ENCODE measurements at places on chromosomes 7 and 10.

DNA sequence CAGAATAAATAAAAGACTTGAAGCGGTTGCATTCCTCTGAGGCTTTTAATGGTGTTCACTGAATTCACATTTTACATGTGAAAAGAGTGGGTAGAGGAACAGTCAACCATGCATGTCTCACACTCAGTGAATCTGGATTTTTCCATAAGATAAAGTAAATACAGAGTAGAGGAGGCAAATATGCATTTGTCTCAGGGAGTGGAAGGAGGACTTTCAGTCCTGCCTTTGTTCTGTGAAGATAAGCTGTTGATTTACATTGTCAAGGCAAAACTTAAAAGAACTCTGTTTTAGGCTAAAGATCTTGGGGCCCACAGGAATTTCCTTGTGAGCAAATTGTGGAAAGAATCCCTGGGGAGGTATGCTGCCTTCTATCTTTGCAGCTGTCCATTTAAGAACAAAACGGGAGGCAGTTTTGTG lies 825.3 kb upstream of the MBL2 start:
- DNase-seq = no peak

DNA sequence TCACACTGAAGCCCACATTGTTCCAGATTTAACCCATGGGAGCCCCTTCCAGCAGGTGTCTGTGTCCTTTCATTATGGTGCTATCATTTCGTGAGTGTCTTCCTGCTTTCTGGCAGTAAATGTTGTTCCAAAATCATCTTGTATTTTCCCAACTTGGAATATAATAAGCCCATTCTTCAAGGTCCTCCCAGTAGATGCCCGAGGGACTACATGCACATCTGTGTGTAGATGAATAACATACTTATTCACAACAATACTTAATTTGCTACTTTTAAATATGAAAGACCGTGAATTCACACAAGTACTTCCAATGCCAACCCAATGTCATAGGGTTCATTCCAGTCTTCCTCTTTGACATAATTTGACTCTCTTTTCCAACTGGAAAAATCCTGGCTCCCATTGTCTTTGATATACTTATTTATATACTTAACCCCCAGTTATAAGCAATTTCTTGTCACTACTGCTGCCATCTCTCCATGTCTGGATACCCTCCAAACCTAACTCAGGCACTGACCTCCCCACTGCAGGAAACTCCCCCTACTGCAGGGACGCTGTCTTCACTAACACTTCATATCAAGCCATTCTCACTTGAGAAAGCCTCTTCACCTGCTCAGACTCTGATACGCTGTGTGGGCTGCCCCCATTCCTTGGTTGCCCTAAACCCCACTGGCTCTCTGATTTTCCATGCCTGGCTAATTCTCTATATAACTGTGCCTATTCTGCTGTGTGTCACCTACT lies 1119.2 kb downstream of the CNTNAP2 start:
- DNase-seq = no peak

DNA sequence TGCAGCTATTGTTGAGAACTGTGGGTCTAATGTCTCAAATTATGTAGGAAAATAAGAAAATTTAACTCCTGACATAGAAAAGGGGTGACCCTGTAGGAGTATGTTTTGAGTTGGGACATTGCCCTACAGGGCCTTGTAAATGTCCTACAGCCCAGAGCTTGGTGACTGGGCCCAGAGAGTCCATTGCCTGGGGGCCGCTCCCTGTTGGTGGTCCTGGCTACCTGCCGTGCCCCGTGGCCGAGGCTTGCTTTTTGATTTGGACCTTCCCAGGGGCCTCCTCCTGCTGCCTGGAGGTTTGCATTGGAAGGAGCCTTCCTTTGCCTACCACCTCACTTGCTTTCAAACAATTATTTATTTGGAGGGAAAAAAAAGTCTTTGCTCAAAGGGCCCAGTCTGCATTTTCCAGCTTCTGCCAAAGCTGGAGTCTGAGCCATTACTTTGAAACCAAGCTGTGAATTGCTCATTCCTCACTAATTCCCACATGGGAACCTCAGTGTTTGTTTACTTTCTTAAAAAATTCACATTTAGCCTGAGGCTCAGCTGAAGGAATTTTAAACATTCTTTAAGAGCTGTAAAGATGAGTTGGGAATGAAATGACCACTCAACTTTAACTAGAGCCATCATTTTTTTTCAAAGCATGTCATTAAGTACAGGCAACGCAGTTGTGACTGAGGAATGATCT lies 355.0 kb downstream of the GLRX3 start:
- no peak for DNase-seq

DNA sequence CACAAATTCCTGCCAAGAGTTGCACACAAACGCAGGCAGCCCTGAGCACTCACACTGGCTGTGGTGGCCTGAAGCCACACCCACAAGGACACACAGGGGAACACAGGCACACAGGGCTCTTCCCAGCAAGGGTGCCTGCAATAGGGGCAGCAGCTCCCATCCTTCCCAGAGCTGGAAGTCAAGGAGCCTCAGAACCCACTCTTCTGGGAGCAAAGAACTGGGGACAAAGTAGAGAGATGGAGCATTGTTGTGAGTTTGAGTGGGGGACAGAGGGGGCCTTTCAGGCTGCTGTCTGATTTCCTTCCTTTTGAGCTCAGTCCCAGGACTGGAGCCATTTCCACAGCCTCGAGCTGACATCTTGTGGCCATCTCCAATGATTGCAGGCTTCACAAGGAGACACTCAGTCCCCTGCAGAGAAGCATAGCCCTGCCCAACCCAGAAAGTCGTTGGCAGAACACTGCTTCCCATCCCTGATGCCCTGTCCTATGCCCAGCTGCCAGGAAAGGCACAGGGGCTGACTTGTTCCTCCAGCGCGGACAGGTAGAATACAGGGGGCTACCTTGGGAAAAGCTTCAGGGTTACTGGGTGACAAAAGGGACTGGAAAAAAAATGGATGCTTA lies 34.4 kb upstream of the SLF2 start:
- DNase-seq = peak; percentile 53

GRCh38 chr10:101495324-101495925 lies 92.6 kb downstream of the POLL start:
- no peak for DNase-seq

DNA sequence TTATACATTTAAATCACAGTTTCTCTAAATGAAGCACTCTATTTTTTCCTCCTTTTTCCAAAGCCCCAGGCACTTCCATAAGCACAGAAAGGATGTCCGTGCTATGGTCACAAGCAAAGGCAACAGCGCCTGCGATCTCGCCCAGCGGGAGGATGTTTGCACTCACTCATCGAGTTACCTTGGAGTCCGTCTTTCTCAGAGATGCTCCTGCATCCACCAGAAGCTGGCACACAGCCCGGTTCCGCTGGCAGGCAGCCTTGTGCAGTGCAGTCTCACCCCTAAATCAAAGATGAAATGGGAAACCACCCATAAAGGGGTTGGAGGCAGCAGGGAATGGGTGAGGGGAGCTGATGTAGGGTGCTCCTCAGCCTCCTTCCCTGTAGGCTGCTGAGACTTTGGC lies 51.9 kb upstream of the PTN start:
- DNase-seq = no peak

GRCh38 chr10:130232166-130233034 lies 96.2 kb downstream of the GLRX3 start:
- DNase-seq = no peak

- no peak for DNase-seq
Measured at GRCh38 chr7:132343199-132343598, 233.1 kb downstream of the PLXNA4 start.

GRCh38 chr7:99311702-99312101 lies 14.0 kb upstream of the ARPC1A start:
- DNase-seq = no peak

GRCh38 chr7:106841896-106842390 lies 23.1 kb upstream of the PIK3CG start:
- no peak for DNase-seq

DNA sequence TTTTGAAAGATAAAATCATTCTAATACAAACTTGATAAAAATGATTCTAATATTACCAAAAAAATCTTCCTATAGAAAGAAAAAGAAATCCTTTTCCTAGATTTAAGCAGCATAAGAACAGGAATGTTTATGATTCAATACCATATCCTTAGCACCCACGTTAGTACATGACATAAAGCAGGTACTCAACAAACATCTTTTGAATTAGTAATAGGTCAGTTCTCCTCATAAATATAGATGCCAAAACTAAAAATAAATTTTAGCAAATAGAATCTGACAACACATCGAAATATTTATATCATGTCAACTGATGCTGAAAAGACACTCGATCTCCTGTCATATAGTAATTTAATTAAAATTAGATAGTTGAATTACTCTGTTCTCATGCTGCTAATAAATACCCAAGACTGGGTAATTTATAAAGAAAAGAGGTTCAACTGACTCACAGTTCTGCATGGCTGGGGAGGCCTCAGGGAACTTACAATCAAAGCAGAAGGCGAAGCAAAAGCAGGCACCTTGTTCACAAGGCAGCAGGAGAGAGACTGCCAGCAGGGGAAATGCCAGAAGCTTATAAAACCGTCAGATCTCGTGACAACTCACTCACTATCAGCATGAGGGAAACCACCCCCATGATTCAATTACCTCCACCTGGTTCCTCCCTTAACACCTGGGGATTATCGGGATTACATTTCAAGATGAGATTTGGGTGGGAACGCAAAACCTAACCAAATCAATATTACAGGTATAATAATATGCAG lies 191.8 kb downstream of the HTR7 start:
- no peak for DNase-seq

DNA sequence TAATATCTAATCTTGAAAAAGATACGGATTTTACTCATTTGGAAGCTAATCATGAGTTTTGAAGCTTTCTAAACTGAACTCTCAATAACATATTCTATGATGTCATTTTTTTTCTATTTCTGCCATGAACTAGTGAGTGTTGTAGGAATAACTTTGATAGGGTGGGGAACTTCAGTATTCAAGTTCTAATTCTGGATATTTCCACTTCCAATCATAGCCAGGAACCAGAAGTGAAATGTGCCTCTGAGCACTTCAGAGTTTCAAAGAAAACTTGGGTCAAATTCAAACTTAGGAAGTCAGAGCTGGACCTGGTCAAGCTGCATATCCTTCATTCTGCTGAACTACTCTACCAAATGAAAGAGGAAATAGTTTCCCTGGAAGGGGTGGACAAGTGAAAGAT lies 847 bp downstream of the AGMO start:
- no peak for DNase-seq

- DNase-seq = no peak
Measured at GRCh38 chr7:38870147-38870546, 38.8 kb downstream of the VPS41 start.

GRCh38 chr7:95684037-95684436 lies 87.7 kb upstream of the PDK4 start:
- no peak for DNase-seq

DNA sequence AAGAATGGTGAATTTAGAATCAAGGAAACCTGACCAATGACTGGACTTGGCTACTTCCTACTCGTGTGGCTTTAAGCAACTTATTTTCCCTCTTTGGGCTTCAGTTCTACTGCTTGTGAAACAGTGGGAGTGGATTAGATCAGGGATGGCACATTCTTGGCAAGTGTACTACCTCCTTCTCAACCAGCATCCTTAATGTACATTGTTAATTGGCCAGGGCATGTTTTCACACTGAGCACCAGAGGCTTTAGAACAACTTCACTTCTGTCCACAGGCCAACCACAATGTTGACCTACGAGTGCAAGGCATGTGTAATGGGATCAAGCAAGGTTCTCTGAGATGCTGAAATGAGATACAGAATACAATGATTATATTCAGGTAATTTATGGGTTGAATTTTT lies 315.3 kb downstream of the ADRA2A start:
- DNase-seq = no peak

- no peak for DNase-seq
Measured at GRCh38 chr7:142925413-142925812, 8.1 kb downstream of the TRPV5 start.

DNA sequence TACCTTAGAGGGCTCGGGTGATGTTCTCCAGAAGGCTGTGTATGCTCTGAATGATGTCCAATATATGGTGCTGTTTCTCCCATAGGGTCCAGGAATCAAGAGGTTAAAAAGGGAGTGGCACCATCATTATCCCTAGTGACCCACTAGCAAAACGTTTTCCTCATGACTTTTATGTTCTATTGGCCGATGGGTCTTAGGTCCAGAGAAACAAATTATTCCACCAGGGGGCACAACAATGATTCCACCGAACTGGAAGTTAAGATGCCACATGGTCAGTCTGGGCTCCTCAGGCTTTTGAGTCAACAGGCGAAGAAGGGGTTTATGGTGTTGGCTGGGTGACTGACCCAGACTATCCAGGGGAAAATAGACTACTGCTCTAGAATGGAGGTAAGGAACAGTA lies 256.1 kb downstream of the COBL start:
- no peak for DNase-seq

DNA sequence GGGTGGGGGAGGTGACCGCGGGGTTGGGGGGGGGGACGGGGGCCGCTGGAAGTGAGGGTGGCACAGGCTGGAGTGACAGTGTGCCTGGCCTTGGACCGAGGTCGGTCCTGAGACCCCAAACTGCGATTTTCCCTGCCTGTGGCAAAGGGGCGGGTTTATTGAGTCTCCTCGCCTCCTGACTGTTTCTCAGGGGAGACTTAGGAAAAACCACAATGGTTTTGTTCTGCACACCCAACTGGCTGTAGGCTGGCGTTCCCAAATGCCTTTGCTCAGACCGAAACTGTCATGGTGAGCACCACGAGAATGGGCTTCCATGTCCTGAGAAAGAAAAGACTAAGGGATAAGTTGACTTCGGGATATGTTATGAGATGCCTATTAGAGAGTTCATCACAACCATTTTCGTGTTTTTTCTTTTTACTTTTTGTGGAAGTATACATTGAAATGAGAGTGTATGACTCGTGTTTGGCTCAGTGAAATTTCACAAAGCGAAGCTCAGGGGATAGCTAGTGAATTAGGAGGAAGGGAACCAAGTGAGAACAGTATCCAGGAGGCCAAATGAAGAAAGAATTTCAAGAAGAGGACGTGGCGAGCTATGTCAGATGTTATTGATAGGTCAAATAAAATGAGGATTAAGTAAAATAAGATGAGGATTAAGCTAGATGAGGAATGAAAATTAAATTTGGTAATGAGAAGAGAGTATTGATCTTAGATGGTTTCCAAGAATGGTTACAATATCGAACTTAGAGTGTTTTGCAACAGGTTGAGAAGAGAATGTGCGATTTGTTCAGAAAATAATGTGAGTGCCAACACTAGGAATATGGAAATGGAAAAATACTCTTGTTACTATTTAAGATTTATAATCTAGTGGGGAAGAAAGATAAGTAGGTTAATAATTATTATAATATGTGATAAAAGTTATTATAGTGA lies 918 bp downstream of the NET1 start:
- DNase-seq = no peak

- DNase-seq = peak; percentile 16
Measured at GRCh38 chr7:143205560-143206293, 16.1 kb upstream of the TAS2R40 start.

- DNase-seq = no peak
Measured at GRCh38 chr10:126135941-126136595, 239.7 kb downstream of the FANK1 start.
